T-helper 2 cell (primary cell): ENCODE measurements at places on chromosomes 1 and 21.
A peak's percentile ranks its signal among the peaks of the same experiment; 100 is the strongest.

- DNase-seq: no peak
Measured at GRCh38 chr21:38325731-38326420, 69.1 kb downstream of the KCNJ15 start.

- no peak for DNase-seq
Measured at GRCh38 chr1:154857441-154858215, 12.5 kb downstream of the KCNN3 start.

DNA sequence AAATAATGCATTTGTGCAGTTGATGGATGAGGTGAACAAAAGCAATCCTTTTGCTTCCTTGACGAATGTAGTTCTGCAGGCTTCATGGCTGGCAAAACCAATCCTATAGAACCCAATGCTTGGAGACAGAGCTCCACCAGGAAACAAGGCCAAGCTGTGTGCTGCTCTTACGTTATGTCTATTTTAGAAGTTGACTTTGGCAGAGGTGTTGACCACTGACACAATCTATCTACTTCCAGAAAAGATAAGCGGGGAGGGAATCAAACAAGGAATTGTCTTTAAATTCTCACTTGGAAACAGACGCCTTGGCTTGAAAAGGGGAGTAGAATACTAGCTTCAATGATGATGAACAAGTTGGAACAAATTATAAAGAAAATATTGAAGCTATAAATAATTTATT lies 211.2 kb downstream of the SETD4 start:
- DNase-seq: no peak

DNA sequence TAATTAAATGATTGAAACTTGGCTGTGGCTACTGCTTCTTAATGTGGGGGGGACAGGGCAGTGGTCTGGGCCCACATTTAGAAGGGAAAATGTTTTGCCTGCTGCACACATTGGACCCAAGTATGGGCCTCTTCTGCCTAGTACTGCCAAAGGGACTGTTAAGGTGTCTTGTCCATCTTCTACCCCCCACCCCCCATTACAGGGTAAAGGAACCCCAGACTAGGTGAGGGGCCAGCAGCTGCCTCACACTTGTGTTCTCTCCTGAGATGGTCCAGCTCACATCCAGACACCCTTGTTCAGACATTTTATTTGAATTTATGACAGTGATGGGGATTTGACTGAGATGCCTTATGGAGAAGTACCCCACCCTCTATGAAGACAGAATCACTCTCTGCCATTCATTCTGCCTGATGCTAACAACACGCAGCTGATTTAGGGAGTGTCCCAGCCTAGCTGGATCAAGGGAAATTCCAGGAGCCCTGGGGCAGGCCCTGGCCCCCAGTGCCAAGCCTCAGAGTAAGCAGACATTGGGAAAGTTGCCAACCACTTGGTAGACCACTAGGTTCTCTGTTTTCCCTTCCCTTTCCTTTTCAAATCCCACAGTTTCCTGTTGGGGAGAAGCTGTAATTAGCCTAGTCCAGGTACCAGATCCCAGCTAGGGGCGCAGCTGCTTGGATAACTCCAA lies 42.1 kb downstream of the YARS1 start:
- DNase-seq: no peak

DNA sequence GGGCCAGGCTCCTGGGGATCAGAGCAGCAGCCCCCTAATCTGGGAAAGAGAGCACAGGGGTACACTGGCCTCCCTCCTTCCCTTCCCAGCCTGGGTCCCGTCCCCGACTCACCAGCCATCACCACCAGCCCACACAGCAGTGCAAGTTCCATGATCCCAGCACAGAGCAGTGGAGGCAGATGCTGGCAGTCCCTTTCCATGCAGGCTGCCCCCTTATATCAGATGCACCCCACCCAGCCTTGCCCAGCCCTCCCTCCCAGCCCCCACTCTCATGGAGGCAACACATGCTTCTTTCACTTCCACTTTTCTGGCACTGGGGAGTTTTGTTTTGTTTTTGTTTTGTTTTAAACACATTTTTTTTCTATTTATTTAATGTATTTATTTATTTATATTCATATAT lies at the start of gene PLA2G2D:
Gene PLA2G2D, minus strand, starts transcription at position 190 of the 400 bp plus-strand sequence. Its CDS starts 38 bp downstream, at position 152.
- no peak for DNase-seq

GRCh38 chr1:54714881-54715492 lies 674 bp upstream of the TTC4 start:
- no peak for DNase-seq

DNA sequence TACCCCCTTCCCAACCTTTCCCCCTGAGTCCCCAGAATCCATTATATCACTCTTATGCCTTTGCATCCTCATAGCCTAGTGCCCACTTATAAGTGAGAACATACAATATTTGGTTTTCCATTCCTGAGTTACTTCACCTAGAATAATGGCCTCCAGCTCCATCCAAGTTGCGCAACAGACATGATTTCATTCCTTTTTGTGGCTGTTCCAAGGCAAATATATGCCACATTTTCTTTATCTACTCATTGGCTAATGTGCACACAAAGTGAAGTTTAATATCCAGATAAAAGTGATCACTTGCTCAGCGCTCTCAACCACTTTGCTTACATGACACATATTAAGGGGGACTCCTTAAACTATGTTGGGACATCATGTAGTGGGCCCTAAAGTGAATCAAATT lies 72.4 kb upstream of the TIAM1 start:
- no peak for DNase-seq

DNA sequence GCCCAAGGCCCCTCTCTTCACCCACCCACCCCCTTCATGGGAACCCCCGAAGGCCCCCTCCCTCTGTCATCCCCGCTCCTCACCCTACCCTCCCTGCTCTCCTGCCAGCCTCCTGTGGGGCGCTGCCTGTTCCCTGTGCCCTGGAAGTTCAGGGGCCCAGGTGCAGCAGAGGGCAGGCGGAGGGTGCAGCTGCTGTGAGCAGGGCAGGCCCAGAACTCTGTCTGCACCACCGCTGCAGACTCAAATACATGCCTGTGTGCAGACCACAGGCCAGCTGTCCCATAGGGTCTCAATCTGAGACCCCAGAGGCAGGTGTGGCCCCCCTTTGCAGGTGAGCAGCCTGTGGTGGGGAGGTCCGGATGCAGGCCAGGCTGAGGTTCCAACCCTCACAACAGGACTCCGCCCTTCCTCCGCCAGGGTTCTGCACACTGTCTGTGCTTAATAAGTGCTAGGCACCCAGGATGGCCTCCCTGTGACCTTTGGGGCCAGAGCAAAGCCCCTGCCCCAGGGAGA lies 62.5 kb downstream of the WNT9A start:
- peak; percentile 64 for DNase-seq

- DNase-seq: no peak
Measured at GRCh38 chr1:21143752-21144151, 32.9 kb downstream of the EIF4G3 start.

- peak; percentile 45 for DNase-seq
Measured at GRCh38 chr1:42456754-42457089, 379 bp downstream of the PPCS start.

- no peak for DNase-seq
Measured at GRCh38 chr1:41623736-41624135, 139.3 kb upstream of the EDN2 start.

DNA sequence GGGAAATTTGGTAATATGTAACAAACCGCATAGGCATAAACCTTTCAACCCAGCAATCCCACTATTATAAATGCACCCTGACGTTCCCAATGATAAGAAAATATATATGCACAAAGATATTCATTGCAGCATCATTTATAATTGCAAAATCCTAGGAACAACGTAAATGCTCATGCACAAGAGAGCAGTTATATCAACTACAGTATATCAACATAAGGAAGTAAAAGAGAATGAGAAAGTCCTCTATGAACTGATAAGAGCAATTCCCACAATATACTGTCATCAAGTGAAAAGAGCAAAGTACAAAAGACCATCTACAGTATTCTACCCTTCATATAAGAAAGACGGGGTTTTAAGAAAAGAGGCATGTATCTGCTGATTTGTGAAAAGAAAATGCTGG lies 229.9 kb downstream of the SLC45A1 start:
- no peak for DNase-seq

GRCh38 chr1:212514056-212514614 lies 81.4 kb downstream of the NENF start:
- no peak for DNase-seq

GRCh38 chr21:38821248-38821647 lies 15.5 kb downstream of the ETS2 start:
- no peak for DNase-seq

GRCh38 chr1:223077247-223077833 lies 65.7 kb downstream of the TLR5 start:
- no peak for DNase-seq

GRCh38 chr1:181525104-181525721 lies 41.9 kb downstream of the CACNA1E start:
- no peak for DNase-seq

DNA sequence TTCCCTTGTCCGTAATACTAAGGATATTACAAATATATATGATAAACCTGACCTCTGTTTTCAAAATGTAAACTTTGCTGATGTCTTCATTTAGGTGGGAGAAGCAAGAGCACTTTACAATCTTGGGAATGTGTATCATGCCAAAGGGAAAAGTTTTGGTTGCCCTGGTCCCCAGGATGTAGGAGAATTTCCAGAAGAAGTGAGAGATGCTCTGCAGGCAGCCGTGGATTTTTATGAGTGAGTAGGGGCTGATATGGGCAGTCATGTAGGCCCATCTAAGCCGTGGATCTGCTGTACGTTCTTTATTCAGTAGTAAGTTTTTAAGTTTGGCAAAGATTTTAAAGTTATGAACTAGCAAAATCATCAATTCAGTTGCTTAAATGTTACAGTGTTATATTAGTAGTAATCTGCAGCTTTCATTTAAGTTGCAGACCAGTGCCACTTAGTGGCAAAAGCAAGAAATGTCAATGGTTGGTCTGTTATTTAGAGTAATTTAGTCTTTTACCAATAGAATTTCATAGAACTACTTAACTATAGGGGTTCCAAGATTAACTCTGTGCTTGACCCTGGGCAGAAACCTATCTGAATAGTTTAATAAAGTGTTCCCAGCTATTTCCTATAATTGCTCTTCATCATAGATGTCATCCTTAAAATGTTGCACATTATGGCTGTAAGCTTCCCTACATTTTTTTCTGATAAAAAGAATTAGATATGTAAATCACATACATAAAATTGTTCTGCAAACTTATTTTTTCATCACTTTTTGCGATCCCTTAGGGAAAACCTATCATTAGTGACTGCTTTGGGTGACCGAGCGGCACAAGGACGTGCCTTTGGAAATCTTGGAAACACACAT lies 21.3 kb downstream of the GPSM2 start:
- no peak for DNase-seq

DNA sequence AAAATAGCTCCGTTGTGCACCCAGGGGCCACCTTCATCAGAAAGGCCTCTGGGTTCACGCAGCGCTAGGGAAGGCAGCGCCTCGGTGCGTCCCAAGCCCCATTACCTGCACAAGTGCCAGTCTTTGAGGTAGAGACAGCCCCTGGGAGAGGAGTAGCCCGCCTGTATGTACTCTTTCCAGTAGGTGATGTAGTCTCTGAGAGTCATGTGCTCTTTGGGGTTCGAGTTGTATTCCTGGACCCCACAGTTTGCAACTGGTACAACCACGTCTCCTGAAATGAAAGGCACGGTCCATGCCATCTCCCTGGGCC lies 601 bp downstream of the JMJD4 start:
- DNase-seq: no peak

DNA sequence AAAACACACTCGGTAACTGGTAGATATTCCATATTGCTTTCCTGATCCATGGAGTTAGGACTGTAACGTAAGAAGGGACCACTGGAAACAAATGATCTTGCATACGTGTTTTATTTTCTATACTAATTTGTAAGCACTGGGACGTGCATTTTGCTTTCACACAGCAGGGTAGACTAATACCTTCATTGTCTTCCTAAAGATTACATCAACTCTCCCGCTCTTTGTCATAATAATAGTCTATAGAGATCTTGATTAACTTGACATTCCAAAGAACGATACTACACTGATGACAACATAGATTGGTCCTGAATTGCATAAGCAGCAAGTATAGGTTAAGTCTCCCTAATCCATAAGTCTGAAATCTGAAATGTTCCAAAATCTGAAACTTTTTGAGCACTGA lies 166.5 kb downstream of the FAF1 start:
- no peak for DNase-seq

DNA sequence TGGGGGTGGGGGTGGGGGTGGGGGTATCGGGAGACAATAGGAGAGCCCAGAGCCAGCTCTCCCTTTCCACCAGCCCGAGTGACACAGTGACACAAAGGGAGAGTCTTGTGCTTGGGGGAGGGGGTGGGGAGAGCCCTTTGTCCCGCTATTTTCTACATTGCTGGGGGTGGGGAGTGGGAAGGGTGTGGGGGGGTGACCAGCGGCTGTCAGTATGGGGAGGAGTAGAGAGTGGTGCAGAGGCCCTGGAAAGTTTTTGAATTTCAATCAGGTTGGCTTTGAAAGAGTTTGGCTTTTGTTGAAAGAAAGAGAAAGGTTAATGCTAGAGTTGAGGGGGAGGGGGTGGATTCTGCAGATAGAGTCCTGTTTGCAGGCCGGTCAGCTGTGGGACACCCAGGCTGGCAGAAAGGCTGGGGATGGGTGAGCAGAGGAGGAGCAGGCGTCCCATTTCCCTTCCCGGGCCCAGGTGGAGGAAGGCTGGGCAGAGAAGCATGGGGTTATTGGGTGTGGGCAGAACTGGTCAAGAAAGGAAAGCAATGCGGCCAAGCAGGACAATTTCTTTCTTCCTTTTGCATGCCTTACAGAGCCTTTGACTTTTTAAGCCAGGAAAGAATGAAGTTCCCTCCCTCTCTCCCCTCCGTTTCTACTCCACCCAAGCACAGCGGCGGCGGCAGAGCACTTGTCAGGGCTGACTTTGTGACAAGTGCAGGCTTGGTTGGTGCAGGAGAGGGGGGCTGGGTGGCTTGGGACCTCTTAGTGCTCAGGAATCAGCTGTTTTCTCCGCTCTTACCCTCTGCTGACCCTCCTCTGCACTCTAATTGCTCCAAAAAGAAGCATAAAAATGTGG lies 96.2 kb downstream of the RNF220 start:
- DNase-seq: no peak

GRCh38 chr1:25909040-25909439 lies 2.8 kb upstream of the STMN1 start:
- no peak for DNase-seq

- no peak for DNase-seq
Measured at GRCh38 chr1:171484760-171485374, 463 bp upstream of the PRRC2C start.

DNA sequence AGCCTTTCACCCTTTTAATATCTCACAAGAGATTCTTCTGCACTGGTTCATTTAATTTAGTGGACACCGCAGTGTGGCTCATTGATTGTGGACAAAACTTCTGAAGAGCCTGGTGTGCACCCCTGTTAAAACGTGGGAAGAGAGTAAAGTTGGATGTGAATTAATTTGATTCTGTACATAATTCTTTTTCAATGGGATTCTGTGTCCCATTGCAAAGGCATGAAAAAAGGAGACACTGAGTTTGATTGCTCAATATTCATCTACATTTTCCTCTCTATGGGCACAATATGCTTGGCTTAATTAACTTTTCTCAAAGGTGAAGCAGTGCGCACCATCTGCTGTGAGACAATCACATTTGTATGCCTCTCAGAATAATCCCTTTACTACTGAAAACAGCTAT lies 95.1 kb downstream of the BARHL2 start:
- DNase-seq: no peak

DNA sequence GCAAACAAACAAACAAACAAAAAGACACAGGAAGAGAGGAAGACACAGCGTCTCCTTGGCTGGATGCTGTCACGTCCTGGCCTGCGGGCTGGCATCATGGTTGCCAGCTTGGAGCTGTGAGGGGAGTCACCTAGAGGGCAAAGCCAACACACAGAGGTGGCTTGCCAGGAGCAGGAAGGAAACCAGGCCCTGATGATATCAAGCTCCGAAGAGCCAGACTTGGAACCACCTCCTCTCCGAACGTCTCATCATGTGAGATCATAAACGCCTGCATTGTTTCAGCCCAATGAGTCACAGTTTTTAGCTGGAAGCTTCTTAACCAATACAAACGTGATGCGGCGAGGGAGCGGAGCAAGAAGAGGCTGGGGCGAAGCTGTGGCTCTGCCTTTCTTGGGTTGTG lies 8.7 kb downstream of the PLA2G2D start:
- DNase-seq: no peak
